Psoas muscle (tissue), 8 donors: ENCODE measurements at places on chromosomes 6 and 20. TPM values are rescaled to one million over a fixed set of nuclear protein-coding genes. Genes with fewer than 3 reads are reported as not detected.

DNA sequence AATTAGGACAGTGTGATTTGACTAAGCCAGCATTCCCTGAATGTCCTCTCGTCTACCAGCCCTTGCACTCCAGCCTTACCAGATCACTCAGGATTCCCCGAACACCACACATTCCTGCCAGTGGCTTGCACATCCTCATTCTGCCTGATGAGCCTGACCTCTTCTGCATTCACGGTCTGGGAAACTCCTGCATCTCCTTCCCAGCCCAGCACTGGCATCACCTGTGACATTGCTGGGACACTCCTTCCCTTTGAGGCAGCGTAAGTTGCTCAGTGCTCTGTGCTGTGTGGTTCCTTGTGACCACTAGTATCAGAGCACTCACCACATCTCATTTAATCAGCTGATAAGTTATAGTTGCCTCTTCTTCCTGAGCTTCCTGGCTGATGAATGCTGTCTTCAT lies 17.3 kb downstream of the NCOA7 start:
- H3K27ac ChIP-seq, result no peak overlapping the region
- no peaks in the 10 kb centered on the region for H3K36me3 ChIP-seq
- no peak for DNase-seq
- no peaks in the 10 kb centered on the region for H3K4me1 ChIP-seq
- no peaks in the 10 kb centered on the region for H3K27me3 ChIP-seq
- no peak overlapping the region for H3K4me3 ChIP-seq

The PRSS16 gene
- not detected for total RNA-seq

DNA sequence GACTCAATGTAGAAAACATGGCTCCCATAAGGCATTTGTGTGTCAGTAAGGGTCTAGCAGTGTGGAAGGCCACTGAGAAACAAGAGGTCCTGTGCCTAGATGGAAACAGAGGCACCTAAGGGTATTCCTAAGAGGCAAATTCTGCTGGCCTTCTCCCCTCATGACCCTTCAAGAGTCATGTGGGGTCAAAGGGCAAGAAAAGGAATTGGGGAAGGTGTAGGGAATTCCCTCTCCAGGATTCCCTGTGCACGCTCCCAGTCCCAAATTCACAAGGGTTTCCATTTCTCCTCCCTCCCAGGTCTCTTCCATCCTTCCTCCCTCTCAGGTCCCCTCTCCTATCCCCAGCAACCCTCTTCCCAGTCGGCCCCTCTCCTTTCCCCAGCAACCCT lies 568 bp downstream of the AGPAT1 start:
- H3K4me1 ChIP-seq, result peaks cover 30% of the 10 kb centered on the region
- H3K36me3 ChIP-seq, result peaks cover 17% of the 10 kb centered on the region
- no peaks in the 10 kb centered on the region for H3K27me3 ChIP-seq
- peak overlapping the region; percentile 87 for H3K27ac ChIP-seq

DNA sequence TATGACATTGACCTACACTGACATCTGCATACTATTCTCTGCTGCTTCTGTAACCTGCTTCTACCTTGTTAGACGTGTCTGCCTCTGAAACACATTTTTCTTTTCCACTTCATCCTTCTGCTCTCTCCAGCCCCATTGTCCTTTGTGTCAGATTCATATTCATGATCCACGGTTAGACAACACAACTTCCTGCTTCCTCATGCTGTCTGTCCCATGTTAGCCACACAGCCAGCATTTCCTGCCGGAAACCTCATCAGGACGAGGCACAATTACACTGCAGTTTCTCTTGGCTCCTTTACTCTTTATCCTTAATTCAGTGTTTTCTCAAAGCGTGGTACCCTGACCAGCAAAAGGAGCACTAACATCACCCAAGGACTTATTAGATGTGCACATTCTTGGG lies 150.2 kb downstream of the TBC1D7 start:
- H3K36me3 ChIP-seq, result no peaks in the 10 kb centered on the region
- no peak overlapping the region for H3K27ac ChIP-seq
- no peak for DNase-seq

GRCh38 chr20:38818113-38819065 lies 12.9 kb downstream of the PPP1R16B start:
- DNase-seq, result no peak
- H3K27ac ChIP-seq, result no peak overlapping the region
- H3K4me1 ChIP-seq, result no peaks in the 10 kb centered on the region
- H3K27me3 ChIP-seq, result no peaks in the 10 kb centered on the region
- no peak overlapping the region for H3K4me3 ChIP-seq

The DSP gene
- total RNA-seq, result 0.49 TPM

DNA sequence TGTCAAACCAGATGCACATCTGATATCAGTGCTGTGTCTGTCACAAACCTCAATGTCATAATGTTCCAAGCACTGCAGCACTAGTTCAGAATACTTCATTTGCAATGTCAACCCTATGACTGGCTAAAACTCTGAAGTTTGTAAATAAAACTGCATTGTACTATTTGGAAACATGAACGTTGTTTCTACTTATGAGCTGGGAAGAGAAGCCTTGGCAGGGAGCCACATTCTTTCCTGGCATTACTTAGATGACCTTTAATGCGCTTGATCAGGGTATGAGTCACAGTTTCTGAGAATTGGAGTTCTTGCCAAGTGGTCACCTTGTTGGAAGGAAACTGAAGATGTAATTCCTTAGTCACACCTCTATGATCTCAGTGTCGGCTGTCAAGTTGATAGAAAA lies 664.8 kb upstream of the MMS22L start:
- H3K4me3 ChIP-seq, result no peak overlapping the region
- no peak overlapping the region for H3K27ac ChIP-seq
- H3K4me1 ChIP-seq, result peaks cover 7% of the 10 kb centered on the region
- no peak for DNase-seq
- H3K36me3 ChIP-seq, result no peaks in the 10 kb centered on the region

GRCh38 chr6:151376440-151376839 lies 14.9 kb downstream of the ZBTB2 start:
- no peak overlapping the region for H3K27ac ChIP-seq
- no peak overlapping the region for H3K4me3 ChIP-seq

- no peak overlapping the region for H3K4me3 ChIP-seq
- no peak for DNase-seq
- no peaks in the 10 kb centered on the region for H3K27me3 ChIP-seq
- H3K4me1 ChIP-seq, result no peaks in the 10 kb centered on the region
These were observed 252.9 kb downstream of the TPBG start for GRCh38 chr6:82616386-82617028.

The OR2J2 gene
- not detected for total RNA-seq

The NKX2-2 gene
- not detected for total RNA-seq
